ENCODE measurements at places on chromosomes 7 and 10. TPM values are rescaled to one million over a fixed set of nuclear protein-coding genes. Genes with fewer than 3 reads are reported as not detected.

GRCh38 chr10:123864923-123865322 lies 26.7 kb downstream of the CPXM2 start:
- DNase-seq = no peak

DNA sequence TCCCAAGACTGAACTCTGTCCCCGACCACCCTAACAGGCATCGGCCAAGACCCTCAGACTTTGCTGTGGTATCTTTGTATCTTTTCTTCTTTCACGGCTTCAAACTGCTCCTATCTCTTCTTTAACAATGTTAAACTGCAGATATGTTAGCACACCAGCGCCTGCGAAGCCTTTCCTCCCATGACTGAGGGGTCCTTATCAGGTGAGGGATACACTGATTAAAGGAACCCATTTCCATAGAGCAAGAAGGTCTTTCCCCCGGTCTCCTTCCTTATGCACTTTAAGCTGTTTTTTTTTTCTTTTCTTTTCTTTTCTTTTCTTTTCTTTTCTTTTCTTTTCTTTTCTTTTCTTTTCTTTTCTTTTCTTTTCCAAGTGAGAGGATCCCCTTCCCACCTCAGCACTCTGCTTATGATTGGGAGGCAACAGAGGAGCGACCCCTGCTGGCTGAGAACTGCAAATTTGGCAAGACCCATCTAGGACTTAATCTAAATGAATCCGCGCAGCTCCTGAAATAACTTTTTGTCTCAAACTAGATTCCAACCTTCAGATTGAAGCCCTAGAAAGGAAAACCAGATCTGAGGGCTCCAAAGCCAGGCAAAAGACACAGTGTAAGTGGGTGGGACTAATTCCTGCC lies 109.9 kb downstream of the ITGB8 start:
- DNase-seq = no peak

- no peak for DNase-seq
Observed at GRCh38 chr7:21547501-21547900, 4.7 kb downstream of the DNAH11 start.

- no peak for DNase-seq
Observed at GRCh38 chr10:95501203-95502094, 59.7 kb downstream of the SORBS1 start.

DNA sequence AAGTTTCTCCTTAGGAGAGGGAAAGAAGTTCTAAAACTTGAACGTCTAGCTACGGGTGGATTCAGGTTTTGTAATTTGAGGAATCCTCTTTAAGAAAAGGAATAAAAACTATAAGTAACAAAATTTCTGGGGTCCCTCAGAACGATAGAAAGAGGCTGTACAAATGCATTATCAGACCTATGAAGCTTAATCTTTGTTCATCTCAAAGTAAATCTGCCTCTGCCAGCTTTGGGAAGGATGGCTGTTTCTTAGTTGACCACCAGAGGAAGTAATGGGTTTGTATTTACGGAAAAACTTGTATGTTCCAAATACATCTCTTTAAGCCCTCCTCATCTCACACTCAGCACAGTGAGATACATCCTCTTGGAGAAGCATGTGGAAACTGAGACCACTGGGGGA lies 864 bp downstream of the PSTK start:
- DNase-seq = no peak

DNA sequence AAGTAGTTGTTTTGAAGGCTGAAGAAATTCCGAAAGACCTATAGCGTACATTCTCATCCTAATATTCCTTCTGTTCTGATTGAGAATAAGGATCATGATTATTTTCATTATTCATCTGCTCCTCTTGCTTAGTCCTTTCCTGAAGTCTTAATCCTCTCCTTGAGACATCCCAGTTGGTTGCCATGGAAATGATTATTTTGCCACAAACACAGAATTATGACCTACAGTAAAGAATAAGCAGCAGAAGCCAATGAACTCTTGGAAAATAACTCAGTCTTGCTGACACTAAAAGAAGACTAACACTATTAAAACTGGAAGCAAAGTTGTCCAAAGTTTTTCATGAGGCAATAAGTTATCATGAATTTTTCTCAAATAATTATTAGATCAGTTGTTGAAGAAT lies 47.8 kb upstream of the JAZF1 start:
- no peak for DNase-seq

DNA sequence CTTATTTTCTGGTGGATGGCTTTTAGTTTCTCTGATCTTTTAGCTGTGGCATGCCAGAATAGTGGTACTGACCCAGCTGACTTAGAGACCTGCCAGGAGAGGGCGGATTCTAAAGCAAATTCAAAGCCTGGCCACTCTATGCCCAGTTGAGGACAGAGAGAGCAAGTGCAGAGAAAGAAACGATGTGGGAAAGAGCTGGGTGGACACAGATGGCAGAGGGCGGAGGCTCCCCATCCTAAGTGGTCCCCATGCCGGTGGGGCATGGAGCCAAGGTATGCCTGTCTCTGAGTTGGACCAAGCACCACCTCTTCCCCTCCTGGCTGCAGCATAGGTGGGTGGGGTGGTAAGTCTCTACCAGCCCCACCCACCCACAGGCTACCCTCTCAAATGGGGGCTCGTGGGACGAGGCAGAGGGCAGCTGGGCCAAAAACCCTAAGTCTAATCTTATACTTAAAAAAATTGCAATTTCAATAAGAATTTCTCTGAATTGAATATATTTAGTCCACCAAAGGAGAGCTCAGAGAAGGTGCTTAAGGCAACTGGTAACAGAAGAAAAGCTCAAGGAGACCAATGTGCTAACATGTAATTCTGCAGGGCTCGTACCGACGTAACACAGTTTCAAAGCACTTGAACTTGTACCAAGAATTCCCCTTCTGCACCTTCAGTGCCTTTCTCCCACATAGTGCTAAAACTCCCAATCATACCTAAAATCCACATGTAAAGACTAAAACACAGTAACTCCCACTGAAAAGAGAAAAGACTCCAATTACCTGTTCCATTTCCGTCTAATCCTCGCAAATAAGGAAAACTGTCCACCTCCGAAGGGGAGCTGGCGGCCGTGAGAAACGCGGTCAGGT lies 85.7 kb upstream of the NMT2 start:
- DNase-seq = no peak

- no peak for DNase-seq
Observed at GRCh38 chr7:39240864-39241263, 263.2 kb downstream of the POU6F2 start.

The SLC29A4 gene
- total RNA-seq = 0.29 TPM

The CYP2E1 gene
- total RNA-seq = 4.7 TPM

The ABCC2 gene
- total RNA-seq = 4.0 TPM

The RELN gene
- total RNA-seq = 0.20 TPM
